Esophagus mucosa (tissue), 1 donor: ENCODE measurements at places on chromosomes 3 and 15.

DNA sequence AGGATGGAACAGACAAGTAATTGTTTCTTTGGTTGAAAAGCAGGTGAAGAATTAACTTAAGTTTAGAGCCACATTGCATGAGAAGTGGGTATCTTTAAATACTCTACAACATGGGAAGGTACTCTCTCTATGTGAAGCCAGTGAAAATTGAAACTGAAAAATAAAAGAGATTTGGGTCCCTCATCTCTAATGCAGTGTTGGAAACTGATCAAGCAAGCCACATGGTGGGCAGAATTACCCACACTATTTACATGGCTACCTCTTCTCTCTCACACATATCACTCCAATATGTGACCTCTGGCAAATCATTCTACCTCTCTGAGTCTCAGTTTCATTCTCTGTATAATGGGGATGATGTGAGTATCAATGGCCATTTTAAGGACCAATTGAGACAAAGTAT, 339.0 kb downstream of the IL5RA start:
- ATAC-seq = no peak

GRCh38 chr3:15316998-15317435, 15.4 kb downstream of the SH3BP5 start:
- no peak for ATAC-seq

- ATAC-seq = no peak
Observed at GRCh38 chr3:62421207-62421606, 47.9 kb upstream of the FEZF2 start.

- ATAC-seq = no peak
Observed at GRCh38 chr15:81336568-81336967, 12.6 kb upstream of the STARD5 start.

DNA sequence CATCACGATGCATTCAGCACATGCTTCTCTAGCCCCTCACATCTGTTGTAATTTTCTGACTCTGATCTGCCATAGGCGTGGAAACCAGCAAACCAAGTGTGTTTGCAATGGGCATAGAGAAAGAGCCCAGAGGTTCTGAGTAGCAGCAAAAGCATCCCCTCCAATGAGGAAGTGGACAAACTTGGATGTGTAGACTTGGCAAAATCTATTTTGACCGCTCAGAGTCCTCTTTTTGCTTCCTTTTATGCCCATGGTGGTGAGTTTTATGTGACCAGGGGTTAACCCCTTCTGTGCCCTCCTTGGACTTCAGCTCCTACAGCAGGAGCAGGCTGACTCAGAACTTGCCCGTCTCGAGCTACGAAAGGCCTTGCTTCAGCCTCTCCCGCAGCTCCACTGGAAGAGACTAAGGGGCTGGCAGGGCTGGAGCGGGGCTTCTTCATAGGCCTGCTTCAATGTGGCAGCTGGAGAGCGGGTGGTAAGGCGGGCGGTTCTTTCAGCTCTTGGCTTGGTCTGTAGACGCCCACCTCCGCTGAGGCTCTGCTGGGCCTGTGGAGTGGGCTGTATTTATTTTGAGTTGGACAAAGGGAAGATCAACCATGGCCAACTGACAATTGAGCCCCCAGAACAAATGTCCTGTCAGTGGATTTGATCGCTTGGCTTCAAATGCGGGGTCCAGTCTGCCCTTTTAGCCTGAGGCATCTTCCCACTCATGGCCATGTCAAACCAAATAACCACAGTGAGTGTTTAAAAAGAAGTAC, 6.5 kb upstream of the ETV5 start:
- ATAC-seq = no peak

DNA sequence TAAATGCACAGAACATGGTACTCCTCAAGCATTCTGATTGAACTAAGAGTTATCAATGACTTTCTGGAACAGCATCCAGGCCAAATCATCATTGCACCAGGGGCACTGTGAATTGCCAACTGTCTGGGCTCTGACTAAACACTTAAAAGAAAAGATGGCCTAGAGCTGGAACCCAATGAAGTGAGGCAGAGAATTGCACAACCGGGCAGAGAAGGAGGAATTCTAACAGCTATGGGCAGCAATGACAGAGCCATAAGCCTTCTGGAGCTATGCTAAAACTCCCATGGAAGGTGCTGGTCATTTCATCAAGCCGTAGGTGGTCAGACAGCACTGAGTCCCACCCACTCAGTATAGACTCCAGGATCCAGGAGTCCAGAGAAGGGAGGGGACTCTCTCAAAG, 48.1 kb upstream of the OXTR start:
- ATAC-seq = no peak

- no peak for ATAC-seq
Observed at GRCh38 chr3:144431134-144431533, 459.5 kb downstream of the DIPK2A start.

DNA sequence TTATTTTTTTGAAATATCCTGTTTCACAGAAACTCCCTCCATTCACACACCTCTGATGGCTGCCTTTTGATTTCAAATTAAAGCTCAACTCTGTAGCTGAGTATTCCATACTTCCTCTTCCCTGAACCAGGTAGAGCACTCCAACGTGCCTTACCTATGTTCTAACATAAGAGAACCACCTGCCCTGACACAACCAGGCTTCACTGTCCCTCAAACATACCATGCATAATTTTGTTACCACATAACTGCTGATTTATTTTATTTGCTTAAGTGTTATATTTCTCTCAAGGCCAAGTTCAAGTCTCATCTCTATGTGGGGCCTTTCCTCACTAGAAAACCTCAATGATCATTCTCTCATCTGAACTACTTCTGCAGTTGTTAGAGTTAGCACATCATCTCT, 209.7 kb downstream of the P3H2 start:
- ATAC-seq = no peak

DNA sequence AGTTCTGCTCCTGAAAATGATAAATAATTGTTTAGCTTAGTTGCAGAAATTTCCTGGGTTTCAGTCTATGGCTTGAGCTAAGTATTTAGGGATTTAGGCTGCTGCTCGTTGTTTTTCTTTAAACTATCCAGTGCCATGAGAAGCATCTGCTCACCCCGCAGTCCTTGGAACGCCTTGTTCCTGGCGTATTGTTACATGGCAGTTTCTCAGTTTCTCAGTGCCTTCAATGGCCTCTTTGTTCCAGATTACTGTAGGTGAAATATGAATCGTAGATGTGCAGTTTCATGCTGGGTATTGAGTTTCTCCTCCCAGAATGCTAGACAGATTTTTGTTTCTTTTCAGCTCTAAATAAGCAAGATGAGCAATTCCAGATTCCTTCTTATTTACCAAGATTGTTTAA, 269.5 kb upstream of the GBE1 start:
- no peak for ATAC-seq

DNA sequence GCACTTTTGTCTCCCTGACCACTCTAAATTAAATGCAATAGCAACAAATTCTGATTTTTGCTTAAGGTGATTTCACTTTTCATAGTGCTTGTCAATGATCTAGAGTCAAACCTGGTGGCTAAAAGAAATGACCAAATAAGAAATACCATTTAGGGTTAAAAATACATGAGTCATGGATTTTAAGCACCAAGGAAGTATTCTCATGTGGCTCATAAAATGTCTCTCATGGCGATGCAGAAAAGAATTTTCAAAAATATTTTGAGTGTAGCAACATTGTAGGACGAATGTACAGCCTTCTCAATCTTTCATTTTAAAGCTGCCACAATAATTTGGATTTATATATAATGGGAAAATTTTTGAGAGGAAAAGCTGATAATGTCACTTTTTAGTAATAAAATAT, 193.6 kb downstream of the EPHA3 start:
- ATAC-seq = no peak

DNA sequence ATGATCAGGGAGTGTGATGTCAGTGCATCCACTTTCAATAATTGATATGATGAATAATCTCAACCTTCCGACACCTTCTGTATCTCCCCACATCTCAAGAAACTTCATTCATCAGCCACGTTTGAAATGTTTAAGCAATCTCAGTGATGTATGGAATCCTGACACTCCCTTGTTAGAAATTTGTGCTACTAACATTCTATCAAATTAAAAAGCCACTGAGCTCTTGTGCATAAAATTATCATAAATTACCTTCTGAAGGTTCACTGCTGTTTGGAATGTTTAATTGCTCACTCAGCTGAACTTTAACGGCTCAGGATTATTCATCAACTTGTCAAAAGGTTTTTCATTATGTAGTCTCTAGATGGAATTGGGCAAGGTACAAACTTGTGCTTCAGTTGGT, 108.4 kb upstream of the DPH6 start:
- ATAC-seq = no peak

GRCh38 chr3:142210608-142211007, 14.8 kb downstream of the GK5 start:
- ATAC-seq = no peak

DNA sequence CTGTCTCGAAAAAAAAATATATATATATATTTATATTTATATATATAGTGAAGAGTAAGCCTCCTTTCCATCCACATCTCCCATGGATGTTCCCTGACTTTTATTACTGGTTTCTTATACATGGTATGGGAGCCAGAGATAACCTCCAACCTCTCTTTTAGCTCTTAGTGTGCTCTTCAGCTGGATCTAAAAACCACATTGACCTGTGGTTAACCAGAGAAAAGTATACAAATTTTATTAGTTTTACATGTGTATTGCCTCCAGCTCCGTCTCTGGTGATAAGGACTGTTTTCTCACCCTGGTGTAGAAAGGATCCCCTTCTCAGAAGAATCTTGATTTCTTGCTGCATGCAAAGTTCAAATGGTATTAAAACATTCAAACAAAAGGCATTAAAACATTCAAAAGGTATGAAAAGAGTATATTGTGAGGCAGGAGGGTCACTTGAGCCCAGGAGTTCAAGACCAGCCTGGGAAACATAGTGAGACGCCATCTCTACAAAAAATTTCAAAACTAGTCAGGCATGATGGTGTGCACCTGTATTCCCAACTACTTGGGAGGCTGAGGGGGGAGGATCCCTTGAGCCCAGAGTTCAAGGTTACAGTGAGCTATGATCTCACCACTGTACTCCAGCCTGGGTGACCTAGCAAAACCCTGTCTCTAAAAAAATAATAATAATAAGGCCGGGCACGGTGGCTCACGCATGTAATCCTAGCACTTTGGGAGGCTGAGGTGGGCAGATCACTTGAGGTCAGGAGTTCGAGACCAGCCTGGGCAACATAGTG, 13.5 kb upstream of the TTBK2 start:
- ATAC-seq = no peak

GRCh38 chr3:121018917-121019321, 110.9 kb downstream of the STXBP5L start:
- peak; percentile 86 for ATAC-seq

GRCh38 chr3:122002611-122003010, 19.4 kb downstream of the ILDR1 start:
- ATAC-seq = no peak

DNA sequence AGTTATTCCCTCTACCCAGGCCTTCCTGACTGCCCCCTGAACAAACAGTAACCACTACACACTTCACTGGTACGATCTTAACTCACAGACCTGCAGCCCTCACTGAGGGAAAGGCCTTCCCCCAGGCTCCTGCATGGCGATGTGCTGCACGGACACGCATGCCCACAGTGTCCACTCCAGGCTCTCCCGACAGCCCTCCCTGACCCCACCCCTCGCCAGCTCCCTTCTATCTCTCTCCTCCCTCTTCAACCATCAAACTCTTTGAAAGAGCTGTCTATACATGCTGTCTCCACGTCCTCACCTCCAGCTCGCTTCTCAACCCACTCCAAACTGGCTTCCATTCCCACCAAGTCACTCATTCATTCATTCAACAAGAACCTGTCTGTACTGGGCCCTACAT, 3.9 kb downstream of the SCN5A start:
- ATAC-seq = no peak

DNA sequence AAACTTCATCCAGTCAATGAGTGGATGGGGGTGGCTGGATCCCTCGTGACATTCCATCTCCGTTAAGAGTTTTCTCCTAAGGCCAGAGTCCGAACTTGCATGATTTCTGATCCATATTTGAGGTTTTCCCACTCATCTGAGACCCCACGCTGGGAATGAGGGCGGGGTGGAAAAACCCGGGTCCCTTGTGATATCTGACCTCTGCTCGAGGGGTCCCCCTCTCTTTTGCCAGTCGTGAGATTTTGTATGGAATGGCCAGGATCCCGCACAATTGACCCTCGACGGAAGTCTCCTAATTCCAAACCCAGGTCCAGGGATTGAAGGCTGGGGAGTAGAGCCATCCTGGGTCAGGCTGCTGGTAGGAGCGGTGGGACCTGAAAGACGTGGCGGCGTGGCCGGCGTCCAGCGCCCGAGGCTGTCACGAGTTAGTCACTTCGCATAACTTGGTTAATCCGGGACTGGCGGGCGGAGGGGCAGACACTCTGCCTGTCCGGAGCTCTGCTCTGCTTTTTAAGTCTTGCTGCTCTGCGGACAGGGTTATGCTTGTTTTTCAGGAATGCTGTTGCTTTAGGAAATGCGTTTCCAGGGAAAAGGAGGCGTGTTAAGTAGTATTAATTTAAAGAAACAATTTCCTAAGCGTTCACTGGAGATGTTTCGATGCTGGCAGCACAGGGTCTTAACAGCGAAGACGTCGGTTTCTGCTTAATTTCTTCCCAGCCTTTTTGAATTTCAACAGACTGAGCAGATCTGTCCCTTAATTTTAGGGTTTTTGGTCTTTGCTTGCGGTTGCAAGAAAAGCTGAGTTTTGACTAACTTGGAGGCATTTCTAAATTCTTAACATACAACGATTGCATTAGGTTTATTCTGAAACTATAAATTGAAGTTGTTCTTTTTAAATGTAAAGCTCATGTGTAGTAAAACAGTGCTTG, 69.7 kb upstream of the LRRFIP2 start:
- peak; percentile 88 for ATAC-seq

DNA sequence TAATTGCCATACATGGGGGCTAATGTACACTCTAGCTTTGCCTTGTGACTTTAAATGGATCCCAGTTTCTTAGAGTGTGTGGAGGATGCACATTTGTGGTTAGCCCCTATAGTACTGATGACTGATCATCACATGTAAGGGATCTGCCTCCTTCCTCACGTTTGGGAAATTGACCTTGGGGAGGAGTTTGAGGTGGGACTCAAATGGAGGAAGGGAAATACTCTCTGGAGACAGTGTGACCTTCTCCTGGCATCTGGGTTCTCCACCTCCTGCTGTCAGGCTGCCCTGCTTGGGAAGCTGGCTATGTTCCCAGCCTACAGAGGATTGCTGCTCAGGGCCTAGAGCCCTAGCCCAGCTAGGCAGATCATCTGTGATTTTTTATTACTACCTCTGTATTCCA, 48.7 kb downstream of the PPM1L start:
- ATAC-seq = no peak

- no peak for ATAC-seq
Observed at GRCh38 chr15:74730619-74731316, 5.4 kb upstream of the CYP1A1 start.

- no peak for ATAC-seq
Observed at GRCh38 chr3:15261274-15261673, 55.2 kb downstream of the CAPN7 start.

DNA sequence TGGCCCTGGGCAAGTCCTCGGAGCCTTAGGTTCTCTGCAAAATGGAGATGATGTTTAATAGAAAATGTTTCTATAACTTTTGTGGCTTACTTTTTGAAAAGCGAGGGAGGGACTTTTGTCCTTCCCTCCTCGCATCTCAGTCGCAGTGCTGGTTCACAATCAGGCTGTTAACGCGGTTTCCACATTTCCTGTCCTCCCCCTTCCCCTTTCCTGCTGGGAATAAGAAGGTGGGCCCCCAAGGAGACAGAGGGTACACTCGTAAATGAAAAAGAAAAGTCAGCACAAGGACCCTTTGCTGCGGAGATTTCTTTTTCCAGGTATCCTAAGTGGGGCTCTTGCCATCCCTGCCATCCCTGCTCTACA, 29.5 kb downstream of the ARHGAP31 start:
- ATAC-seq = no peak

GRCh38 chr3:106347350-106347749, 478.5 kb upstream of the CBLB start:
- no peak for ATAC-seq
